ENCODE measurements at places on chromosomes 11 and 22.

DNA sequence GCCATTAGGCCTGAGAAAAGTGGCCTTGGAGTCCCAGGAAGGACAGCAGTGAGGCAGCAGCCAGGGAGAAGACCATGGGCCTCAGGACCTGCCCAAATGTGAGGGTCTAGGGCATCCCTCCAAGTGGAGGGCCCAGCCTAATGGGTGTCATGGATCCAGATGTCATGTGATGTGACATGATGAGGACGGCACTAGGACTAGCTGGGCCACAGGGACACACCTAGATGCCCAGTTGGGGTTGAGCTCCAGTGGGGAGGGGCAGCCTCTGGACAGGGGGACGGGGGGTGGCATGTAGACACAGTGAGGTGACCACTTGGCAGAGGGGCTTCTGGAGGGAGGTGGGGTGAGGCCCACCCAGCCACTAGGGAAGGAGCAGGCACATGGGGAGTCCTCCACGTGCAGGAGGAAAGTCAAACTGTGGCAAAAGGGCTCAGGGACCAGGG, 5.4 kb downstream of the SCARF2 start:
- DNase-seq, result no peak

GRCh38 chr11:57430952-57431351, 4.0 kb upstream of the SLC43A3 start:
- DNase-seq, result no peak

DNA sequence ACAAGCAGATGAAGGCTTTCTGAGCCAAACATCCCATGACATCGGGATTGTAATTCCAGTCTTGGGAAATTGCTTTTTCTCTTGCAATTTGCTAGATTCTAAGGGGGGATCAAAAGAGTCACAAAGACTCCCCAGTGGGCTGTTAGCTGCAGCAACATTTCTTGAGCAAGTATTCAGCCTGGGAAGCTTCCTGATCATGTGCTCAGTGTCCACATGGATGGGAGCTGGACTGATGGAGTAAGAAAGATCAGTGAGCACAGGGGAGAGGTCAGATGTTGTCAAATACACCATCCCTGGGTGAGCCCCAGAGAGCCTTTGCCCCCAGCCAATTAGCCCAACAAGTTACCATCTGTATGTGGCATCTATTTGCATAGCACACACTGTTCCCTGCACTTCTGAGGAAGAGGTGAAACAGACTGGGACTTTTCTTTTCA, 10.2 kb upstream of the GRK3 start:
- DNase-seq, result no peak

DNA sequence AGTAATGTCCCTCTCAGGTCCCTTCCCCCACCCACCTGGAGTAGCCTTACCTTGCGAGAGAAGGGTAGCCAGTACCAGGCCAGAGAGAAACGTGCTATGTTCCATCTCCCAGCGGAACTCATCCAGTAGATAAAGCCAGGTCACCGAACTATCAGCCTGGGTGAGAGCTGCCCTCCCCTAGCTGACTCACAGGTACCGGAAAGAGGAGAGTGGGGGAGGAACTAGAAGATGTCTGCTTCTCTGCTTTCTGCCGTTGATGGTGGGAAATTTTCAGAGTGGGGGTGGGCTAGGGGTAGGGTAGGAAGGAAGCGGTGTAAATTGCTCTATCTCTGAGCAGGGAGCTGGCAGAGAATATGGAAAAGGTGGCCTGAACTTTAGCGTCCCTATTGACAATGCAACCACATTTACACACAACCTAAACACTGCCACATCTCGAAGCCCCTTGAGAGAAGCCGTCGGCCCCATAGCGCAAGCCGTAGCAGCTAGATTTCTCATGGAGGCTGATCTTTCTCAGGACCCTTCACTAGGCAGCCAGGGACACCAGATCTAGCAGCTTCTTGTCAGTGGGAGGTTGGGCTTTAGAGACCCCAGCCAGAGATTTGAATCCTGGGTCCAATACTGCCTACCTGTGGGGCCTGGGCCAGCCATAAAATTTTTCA, at the start of gene CD3D:
TSS of gene CD3D (minus strand) at position 203 of the 659 bp plus-strand sequence. CDS start at position 105, 98 bp downstream.
- DNase-seq, result no peak

DNA sequence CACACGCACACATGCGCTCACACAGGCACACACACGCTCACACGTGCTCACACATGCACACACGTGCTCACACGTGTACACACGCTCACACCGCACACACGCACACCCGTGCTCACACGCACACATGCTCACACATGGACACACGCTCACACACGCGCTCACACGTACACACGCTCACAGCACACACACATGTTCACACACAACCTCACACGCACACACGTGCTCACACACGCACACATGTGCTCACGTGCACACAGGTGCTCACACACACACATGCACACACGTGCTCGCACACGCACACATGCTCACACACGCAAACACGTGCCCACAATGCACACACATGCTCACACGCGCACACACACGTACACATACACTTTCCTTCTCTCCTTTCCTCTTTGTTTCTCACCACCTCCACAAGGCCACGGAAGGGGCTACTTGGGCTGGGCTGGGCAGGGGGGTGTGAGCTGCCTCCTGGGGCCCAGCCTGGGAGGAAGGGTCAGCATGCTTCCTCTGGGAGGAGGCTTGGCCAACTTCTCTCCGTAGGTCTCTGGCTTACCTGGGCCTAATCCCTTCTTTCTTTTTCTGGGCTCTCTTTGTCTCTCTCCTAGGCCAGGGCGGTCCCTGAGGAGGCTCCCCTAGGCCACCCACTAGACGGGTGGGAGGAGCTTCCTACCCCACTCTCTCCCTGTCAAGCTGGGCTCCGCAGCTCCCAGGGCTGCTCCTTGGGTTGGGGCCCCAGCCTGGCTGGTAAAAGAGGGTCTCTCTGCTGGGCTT, 34.5 kb upstream of the PARVG start:
- DNase-seq, result no peak

- no peak for DNase-seq
These were observed 17.5 kb upstream of the OR10W1 start for GRCh38 chr11:58285483-58286040.

GRCh38 chr11:129326921-129327320, 48.7 kb upstream of the BARX2 start:
- no peak for DNase-seq

DNA sequence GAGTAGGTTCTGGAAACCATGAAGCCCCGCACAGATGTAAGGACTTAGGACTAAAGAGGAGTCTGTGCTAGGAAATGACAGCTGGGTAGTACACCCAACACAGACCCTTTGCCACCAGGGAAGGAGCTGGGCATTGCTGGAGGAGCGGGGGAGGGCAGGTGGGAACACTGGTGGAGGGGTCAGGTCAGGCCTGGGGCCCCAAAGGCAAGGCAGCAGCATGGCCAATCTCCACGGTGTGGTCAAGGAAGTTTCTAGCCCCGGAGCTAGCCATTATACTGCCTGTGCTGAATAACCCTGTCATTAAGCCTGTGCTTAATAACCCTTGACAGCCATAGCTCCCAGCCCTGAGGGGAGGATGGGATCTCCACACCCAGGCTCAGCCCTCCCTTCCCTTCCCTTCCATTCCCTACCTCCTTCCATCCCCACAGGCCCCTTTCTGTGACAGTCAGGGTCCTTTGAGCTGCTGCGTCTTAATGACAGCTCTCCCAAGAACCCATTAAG, 2.1 kb downstream of the TMPRSS4 start:
- DNase-seq, result no peak

- DNase-seq, result no peak
These were observed 63.8 kb downstream of the RBX1 start for GRCh38 chr22:41015003-41015402.

GRCh38 chr22:28815111-28815510, 14.7 kb upstream of the XBP1 start:
- DNase-seq, result no peak

DNA sequence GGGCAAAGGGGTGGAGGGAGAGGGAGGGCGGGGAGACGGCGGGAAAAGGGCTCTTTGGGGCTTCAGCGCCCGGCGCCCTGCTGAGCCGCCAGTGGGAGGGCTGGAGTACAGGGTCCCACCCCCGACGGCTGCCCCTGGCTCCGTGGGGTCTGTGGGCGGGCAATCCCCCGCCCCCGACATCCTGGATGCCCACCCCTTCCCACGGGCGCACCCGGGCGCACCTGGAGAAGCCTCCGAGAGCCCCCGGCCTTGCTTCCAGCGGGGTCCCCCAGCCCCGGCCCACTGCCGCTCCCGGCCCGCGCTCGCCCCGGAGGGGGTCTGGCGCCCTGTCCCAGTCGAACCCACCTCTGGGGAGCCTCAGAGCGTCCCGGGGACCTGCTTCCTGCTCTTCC, 394 bp downstream of the CHRM4 start:
- DNase-seq, result no peak

DNA sequence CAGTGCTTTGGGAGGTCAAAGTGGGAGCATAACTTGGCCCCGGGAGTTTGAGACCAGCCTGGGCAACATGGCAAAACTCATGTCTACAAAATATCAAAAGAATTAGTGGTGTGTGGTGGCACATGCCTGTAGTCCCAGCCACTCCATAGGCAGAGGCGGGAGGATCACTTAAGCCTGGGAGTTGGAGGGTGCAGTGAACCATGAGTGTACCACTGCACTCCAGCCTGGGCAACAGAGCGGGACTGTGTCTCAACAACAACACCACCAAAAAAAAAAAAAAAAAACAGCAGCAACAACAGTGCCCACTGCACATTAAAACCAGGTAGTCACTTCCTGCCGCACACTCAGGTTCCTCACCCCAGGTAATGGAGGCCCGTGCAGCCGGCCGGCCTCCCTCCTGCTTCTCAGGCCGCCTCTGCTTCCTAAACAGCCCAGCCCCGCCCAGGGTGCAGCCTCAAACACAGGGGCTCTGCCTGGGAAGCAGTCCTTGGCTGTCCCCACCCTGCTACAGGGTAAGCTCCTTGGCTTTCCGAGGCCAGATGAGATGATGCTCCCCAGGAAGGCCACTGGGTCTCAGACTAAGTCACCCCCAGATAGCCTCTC, 318.3 kb downstream of the SHANK2 start:
- DNase-seq, result no peak

GRCh38 chr11:41056892-41057569, 402.4 kb downstream of the LRRC4C start:
- DNase-seq, result no peak

- DNase-seq, result no peak
These were observed 14.4 kb upstream of the TBC1D10A start for GRCh38 chr22:30340911-30341685.

DNA sequence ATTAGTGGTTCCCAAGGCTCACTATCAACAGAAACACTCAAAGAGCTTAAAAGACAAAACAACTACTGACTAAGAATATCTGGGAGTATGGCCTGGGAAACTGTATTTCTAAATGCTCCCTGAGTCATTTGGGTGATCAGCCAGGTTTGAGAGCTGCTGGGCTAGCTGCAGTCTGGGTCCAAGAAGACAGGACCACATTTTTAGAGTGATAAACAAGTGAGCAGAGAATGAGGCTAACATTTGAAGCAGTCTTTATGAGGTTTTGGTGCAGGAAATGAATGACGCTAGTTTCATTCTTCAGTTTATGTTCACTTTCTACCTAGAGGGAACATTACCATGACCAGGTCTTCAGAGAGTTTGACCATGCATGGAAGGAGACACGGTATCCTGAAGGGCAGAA, 97.7 kb downstream of the TEAD1 start:
- no peak for DNase-seq

- DNase-seq, result peak; percentile 64
These were observed 155.2 kb downstream of the MAML2 start for GRCh38 chr11:96187822-96188221.

DNA sequence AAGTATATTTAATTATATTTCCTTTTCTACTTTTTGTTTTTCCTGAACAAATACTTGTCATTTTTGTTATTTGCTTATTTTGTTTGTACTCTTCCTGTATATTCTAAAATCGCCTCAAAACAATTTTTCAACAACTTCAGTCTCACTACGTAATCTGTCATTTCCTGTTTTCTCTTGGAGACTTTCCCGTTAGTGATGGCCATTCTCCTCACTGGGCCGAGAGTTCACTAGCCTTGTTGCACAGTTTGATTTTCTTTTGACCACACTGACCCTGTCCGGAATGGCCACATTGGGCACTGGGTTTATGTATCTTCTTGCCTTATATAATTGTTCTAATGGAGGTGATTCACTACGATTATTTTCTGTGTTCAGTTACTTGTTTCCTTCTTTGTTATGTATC, 726.1 kb downstream of the FAM181B start:
- DNase-seq, result no peak

DNA sequence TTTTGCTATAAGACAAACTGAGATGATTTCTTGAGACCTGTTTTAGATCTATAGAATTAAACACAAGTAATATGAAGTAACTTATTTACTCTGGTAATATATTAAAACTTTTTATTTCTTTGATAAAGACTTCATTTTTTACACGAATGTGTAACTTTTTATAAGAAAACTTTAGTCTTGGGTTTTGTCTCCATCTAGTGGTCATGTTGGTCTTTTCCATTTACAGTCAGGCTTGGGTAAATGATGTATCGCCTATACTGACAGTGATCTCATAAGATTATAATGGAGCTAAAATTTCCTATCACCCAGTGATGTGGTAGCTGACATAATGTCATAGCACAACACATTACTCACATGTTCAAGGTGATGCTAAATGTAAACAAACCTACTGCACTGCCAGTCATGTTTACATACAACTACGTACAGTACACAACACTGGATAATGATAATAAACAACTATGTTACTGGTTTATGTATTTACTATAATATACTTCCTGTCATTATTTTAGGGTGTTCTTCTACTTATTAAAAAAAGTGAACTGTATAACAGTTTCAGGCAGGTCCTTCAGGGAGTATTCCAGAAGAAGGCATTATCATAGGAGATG, 7.5 kb upstream of the C11orf97 start:
- no peak for DNase-seq

DNA sequence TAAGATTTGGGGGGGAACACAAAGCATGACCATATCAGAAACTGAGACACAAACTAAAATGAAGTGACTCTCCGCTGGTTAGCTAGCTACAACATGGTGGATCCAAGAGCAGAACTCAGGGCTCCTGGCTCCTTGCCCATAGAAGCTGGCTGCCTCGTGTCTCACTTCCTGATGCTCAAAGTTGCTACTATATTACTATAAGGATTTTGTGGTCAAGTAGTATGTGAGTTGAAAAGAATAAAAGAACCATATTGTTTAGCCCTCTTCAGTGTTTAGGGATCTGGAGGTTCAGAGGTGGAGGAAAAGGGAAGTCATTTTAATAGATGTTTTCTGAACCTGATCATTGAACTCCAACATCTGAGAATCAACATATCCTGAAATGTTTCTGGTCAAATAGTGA, 16.9 kb upstream of the SIK2 start:
- peak; percentile 70 for DNase-seq

DNA sequence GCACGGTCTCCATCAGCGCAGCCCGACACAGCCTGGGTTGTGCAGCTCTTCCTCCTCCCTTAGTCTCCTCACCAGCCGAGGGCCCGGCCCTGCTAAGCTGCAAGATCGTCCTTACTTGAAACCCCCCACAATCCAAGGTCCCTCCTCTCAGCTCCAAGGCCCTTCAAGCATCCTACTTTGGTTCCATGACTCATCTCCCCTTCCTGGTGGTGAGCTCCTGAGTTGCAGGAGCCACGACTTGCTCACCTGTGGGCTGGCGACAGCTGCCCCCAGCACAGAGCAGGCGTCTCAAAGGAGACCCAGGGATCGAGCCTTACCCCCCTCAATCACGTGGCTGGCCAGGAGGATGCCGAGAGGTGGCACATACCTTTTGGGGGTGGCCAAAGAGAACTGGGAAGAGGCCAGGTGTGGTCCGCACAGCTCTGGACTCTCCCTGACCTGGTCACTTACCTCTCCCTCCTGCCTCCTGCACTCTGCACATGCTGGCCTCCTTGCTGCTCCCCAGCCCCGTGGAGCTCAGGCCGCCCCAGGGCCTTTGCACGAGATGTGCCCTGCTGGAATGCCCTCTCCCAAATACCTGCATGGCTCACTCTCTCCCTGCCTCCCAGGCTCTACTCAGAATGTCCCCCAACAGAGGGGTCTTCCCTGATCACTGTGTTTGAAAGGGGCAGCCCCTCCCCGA, 35.2 kb upstream of the FADD start:
- DNase-seq, result no peak

All from fibroblast of skin of left biceps (primary cell).